ENCODE measurements at places on chromosomes 4 and X. TPM values are rescaled to one million over a fixed set of nuclear protein-coding genes. Genes with fewer than 3 reads are reported as not detected.

Gene GDPD2
- under 0.01 TPM for total RNA-seq

Gene TEX13B
- total RNA-seq, result not detected

Gene STATH
- total RNA-seq, result not detected

Gene PAK3
- total RNA-seq, result 4.0 TPM

Gene KCND1
- total RNA-seq, result 0.56 TPM
